ENCODE measurements at places on chromosomes 1 and 21.
A peak's percentile ranks its signal among the peaks of the same experiment; 100 is the strongest.

- DNase-seq = no peak
These were observed 154.7 kb upstream of the KCNK2 start for GRCh38 chr1:214927796-214928195.

DNA sequence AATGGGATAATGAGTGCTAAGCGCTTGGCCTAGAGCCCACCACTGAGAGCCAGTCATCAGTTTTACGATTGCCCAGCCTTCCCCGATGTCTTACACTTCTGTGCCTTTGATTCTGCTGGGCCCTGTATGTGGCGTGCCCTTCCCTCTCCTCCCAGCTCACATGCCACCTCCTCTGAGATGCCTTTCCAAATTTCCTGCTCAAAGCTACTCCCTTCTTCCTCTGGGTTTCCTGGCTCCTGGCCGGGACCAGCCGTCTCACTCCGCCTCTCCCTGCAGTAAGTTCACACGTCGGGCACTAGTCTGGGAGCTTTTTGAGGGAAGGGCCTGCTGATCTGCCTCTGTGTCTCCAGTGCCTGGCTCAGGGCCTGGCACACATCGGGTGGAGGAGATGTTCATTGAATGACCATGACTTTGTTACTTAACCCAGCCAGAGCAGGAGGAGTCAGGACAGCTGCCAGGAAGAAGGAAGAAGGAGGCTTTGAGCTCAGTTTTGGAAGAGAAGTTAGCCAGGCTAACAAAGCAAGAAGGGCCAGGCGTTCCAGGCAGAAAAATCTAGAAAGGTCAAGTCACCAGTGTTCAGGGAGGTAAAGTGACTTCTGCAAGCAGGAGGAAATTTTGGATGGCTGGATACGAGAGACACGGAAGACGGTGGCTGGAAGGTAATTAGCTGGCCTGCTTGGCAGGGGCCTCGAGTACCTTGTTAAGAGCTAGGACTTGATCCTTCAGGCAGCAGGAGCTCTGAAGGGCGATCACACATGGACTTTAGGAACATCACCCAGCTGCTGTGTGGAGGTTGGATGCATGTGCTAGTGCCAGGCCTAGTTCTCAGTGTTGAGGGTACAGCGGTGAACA lies 63.6 kb downstream of the EPHB2 start:
- no peak for DNase-seq

GRCh38 chr21:44371596-44371995 lies 18.2 kb downstream of the TRPM2 start:
- no peak for DNase-seq

- no peak for DNase-seq
These were observed 87.2 kb downstream of the LAMC2 start for GRCh38 chr1:183273300-183273699.

- no peak for DNase-seq
These were observed 58.3 kb downstream of the KIF21B start for GRCh38 chr1:200965111-200965805.

- DNase-seq = peak; percentile 16
These were observed 101.4 kb upstream of the VAMP3 start for GRCh38 chr1:7669559-7670311.

DNA sequence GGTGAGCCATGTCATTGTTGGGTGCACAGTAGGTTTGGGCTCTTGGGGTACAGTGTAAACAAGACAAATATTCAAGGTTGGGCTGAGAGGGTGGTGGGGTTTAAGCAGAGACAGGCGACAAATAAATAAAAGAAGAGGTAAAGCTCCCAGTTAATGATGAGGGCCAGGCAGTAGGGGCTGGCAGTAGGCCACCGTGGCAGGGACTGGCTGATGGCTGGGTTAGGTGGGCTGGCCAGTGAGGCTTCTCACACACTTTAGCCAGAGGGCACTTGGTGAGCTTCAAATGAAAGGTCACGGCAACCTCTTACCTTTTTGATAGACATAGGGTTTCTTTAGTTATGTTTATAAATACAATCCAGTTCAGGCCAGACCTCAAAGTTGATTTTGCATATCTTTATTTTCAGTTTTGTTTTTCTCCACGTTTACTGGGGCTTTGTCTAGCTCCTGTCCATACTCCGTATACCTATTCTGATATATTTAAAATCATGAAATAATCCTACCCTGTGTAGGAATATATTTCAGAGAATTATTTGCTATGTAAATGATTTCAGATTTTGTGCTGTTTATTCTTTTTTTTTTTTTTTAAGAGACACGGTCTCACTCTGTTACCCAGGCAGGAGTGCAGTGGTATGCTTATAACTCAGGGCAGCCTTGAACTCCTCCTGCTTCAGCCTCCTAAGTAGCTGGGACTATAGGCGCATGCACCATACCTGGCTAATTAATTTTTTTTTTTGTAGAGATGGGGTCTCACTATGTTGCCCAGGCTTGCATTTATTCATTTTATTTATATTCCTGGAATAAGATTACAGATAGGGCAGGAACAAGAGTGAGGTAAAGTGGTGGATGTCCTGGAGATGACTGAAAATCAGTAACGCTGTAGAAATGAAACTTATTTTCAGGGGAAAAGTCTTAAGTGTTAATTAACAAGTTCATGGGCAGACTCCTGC lies 122.7 kb downstream of the RYR2 start:
- no peak for DNase-seq

DNA sequence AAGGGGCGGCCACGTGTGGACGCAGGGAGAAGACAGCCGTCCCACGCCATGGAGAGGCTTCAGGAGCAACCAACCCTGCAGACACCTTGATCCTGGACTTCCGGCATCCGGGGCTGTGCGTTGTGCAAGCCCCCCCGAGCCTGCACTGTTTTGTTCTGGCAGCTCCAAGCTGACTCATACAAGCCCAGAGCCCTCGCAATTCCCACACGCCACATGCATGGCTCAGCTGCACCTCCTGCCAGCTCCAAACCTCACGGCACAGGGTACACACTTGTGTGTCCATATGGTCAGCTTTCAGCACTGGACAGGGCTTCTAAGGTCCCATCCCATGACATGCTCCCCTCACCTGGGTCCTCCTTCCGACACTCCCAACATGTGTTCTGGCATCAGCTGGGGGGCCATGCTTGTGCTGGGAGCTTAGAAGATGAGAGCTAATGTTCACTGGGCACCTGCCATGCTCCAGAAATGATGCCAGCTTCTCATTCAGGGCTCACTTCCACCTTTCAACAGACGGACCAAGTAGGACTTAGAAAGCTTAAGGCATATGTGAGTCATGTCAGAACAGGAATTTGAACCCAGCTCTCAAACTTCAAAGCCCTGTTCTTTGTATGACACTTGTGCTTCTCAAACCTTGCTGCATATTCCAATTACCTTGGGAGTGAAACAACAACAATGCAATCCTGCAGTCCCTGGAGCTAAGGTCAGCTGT lies 137.3 kb downstream of the PGBD5 start:
- DNase-seq = no peak

DNA sequence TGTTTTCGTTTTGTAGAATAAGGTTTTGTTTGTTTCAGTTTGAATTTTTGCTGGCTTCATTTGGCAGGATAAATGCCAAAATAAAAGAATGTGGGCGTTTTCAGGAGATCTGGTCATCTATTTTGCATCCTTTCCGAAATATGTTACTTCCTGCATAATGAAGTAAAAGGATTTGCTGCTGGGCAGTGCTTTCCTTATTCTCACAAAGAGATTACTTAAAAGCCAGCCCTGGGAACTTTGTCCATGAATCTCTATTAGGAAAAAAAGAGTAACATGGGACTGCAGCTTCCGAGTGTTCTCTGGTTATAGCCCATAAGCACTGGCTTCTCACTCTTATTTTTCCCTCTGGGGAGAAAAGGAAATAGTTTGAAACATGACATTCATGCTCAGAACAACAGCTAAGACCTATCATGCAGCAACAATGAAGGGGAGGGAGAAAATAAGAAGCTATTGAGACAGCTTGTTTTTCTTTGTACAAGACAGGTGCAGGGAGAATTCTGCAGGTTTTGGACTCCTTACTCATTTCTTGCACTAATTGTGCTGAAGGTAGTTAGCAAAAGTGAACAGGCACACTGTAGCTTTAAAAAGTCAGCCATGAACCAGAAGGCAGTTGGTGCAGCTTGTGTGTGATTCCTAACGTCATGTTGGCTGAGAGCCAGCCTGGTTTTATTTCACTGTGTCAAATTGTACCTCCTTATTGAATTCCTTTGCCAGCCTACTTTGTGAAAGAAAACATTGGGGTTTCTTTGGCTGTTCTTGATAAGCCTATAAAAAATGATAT lies at the start of gene SAMD13:
SAMD13 (plus strand) TSS at position 705 of the 781 bp plus-strand sequence. CDS start 1,527 bp downstream, outside the sequence.
- DNase-seq = peak; percentile 17

DNA sequence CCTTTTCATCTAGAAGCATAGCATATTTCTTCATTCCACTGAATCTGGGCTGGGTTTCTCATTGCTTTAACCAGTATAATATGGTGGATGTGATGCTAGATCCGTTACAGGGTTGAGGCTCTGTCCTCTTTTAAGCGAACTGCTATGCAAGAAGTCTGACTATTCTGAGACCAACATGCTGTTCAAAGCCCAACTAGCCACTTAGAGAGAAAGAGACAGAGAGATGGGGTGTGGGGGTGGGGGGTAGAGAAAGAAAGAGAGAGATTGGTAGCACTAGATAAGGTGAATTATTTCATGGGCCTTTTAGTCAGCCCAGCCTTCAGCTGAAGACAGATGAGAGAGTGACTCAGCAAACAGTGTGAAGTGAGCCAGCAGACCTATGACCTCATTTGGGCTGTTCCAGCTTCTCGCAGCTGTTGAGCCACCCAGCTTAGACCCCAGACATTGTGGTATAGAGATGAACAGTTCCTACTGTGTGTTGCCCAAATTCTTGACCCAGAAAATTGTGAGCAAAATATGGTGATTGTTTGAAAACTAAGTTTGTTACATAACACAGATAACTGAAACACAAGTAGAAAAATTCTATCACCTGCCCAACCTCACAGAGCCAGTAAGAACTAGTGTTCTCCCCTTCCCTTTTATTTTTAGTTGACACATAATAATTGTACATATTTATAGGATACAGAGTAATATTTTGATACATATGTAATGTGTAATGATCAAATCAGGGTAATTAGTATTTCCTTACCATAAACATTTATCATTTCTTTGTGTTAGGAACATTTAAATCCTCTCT lies 40.7 kb upstream of the PRKACB start:
- peak; percentile 22 for DNase-seq

- DNase-seq = peak; percentile 84
These were observed at the start of gene RNF207 for GRCh38 chr1:6205849-6206519. Gene RNF207 (plus strand): TSS chr1:6206119. CDS start chr1:6206536, 417 bp downstream.

- no peak for DNase-seq
These were observed 123.3 kb downstream of the GRIK3 start for GRCh38 chr1:36910886-36911540.

DNA sequence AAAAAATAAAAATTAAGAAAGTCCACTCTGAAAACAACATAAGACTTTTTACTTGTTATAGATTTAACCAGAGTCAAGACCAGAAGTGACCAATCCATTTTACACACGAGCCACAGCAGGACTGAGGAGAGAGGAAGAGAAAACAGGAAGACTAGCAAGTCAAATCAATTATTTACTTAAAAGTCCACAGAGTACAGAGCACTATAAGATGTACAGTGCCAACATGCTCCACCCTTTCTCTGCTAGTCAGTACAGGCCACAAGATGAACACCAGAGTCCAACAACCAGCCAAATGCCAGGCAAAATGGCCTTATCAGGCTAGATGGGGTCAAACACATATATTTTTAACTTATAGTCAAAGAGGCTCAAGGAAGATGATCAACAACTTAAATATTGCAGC lies 19.5 kb downstream of the LUZP1 start:
- DNase-seq = no peak

- no peak for DNase-seq
These were observed 441 bp downstream of the PPT1 start for GRCh38 chr1:40096646-40096976.

DNA sequence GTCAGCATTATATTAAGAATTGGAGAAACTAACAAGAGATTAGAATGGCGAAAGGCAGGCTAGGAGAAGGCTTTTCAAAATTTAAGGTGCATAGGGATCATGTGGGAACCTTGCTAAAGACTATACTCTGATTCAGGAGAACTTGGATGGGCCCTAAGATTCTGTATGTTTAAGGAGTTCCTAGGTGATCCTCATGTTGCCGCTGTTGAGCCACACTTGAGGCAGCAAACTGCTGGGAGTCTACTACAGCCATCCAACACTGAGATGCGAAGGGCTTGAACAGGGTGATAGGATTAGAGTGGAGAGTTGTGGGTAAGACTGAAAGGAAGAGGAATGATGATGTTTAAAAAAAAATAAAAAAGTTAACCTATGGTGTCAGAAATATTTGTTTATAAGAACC lies 1013.2 kb downstream of the MRPL39 start:
- no peak for DNase-seq

DNA sequence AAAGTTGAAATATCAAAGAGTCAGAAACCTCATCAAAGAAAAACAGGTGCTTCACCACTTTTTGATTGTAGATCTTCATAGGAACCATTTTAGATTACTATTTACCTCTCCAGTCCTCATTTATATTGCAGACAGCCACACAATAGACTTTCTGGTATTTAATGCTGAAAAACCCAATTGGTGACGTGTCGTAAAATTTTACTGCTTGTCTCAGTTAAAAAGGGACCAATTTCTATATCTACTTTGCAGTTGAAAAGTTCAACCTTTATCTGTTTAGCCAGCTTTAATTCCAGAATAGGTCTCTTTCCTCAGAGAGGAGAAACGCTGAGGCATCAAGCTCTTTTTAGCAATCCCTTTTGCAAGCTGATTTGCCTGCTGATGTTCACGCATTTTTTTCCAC lies 1722.4 kb downstream of the PLA2G4A start:
- no peak for DNase-seq

DNA sequence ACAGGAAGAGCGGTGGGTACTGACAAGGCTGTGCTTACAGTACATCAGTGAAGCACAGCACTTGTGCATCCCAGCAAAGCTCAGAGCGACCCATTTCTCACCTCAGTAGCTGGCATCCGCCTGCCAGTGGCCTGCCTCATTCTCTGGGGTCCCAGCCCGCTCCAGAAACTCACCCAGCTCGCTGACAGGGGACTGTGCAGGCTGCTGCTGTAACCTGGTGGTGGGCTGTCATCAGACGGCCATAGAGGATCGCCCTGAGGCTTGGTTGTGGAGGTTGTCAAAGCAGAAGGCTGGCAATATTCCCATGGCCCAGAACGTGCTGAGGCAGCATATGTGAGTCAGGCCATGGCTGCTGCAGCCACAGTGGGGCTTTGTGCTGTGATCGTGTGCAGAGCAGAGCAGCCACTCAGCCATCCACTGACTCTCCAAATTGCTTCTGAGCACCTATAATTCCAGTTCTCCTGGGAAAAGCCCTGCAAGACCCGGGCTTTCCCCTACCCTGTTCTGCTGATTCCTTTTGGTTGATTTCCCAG lies 13.6 kb upstream of the GPR137B start:
- DNase-seq = no peak

- DNase-seq = no peak
These were observed 35.5 kb upstream of the IGSF21 start for GRCh38 chr1:18072066-18072465.

- no peak for DNase-seq
These were observed 119.1 kb upstream of the GALNT2 start for GRCh38 chr1:229947968-229948367.

- no peak for DNase-seq
These were observed 22.3 kb upstream of the TMEM222 start for GRCh38 chr1:27299385-27300271.

- DNase-seq = no peak
These were observed 68.0 kb downstream of the PDE9A start for GRCh38 chr21:42721341-42721824.
